Fibroblast of villous mesenchyme (primary cell): ENCODE measurements at places on chromosomes 1 and 21. TPM values are rescaled to one million over a fixed set of nuclear protein-coding genes. Genes with fewer than 3 reads are reported as not detected.

The NIBAN1 gene
- total RNA-seq, result 17.7 and 58.9 TPM in 2 replicates

The SAMD11 gene
- 2.2 and 7.7 TPM in 2 replicates for total RNA-seq

The ZSCAN20 gene
- 7.7 and 10.4 TPM in 2 replicates for total RNA-seq

The S100A1 gene
- not detected in 2 replicates for total RNA-seq

The S100A2 gene
- total RNA-seq, result 0.97 and 2.2 TPM in 2 replicates

The FCRL6 gene
- not detected in 2 replicates for total RNA-seq

The ATP6V1G3 gene
- total RNA-seq, result 0.43 TPM in 1 of 2 replicates, not detected in the other

The PCP4 gene
- total RNA-seq, result not detected in 2 replicates

The PPFIA4 gene
- 1.6 and 4.3 TPM in 2 replicates for total RNA-seq

The VSIG8 gene
- total RNA-seq, result under 0.01 TPM in 1 of 2 replicates, not detected in the other

The A3GALT2 gene
- total RNA-seq, result not detected in 2 replicates

The C1orf174 gene
- total RNA-seq, result 25.4 and 31.1 TPM in 2 replicates

The CYYR1 gene
- not detected in 2 replicates for total RNA-seq

The SIM2 gene
- total RNA-seq, result 0.32 TPM in 1 of 2 replicates, not detected in the other

The TSPAN1 gene
- 0.32 and 0.43 TPM in 2 replicates for total RNA-seq

The CD101 gene
- under 0.01 TPM in 2 replicates for total RNA-seq

The GGPS1 gene
- 21.3 and 25.9 TPM in 2 replicates for total RNA-seq

The FAM72D gene
- 0.32 and 0.43 TPM in 2 replicates for total RNA-seq

The ASCL5 gene
- total RNA-seq, result not detected in 2 replicates

The AMPD1 gene
- total RNA-seq, result not detected in 2 replicates

The FCRL5 gene
- not detected in 2 replicates for total RNA-seq

The SLC44A5 gene
- under 0.01 TPM in 2 replicates for total RNA-seq

The DPT gene
- total RNA-seq, result 0.32 and 1.7 TPM in 2 replicates

The AMY1A gene
- total RNA-seq, result not detected in 2 replicates

The CELF3 gene
- not detected in 2 replicates for total RNA-seq

The F5 gene
- total RNA-seq, result not detected in 2 replicates

The CFHR1 gene
- 0.86 TPM in 1 of 2 replicates, not detected in the other for total RNA-seq

The PRELP gene
- total RNA-seq, result under 0.01 and 0.43 TPM in 2 replicates

The ADAMTS1 gene
- 177 and 589 TPM in 2 replicates for total RNA-seq

The SETDB1 gene
- 26.1 and 34.1 TPM in 2 replicates for total RNA-seq

The SLC2A5 gene
- 0.97 and 2.2 TPM in 2 replicates for total RNA-seq

The IER5 gene
- 31.2 and 45.3 TPM in 2 replicates for total RNA-seq

The WRAP73 gene
- total RNA-seq, result 9.7 and 12.5 TPM in 2 replicates
